NCI-H1092 (cell line): ENCODE measurements at places on chromosomes 11 and 22.

DNA sequence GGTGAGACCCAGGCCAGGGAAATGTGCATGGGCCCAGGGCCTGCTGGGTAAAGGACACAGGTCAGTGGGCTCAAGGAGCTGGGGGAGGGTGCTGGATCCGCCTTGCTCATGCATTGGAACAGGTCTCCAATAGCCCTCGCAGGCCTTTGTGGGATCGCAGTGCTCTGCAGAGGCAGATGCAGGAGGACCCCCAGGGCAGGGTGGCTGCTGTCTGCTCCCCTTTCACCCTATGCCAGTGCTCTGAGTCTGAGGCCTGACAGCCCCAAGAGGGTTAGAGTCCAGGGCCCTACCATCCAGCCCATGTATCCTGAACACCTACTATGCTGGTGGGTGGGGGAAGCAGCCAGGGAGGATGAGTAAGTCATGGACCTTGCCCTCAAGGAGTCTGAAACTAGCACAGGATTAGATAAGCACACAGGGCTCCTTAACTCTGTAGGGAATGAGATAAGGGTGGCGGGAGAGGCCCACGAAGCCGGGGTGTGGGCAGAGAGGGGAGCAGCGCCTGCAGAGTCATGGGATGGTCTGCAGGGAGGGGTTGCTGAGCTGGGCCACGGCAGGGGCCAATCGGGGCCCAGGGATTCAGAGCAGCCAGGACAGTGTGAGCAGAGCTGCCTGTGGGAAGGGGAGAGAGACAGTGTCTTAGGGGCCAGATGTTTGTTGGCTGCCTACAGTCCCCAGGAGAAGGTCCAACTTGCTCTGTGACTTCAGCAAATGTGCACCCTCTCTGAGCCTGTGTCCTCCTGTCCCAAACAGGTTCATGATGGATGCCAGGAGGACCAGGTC is 10.5 kb upstream of the EHD1 start:
- no peak for DNase-seq

- no peak for DNase-seq
Observed at GRCh38 chr11:37504921-37505320, 906.9 kb upstream of the RAG2 start.

DNA sequence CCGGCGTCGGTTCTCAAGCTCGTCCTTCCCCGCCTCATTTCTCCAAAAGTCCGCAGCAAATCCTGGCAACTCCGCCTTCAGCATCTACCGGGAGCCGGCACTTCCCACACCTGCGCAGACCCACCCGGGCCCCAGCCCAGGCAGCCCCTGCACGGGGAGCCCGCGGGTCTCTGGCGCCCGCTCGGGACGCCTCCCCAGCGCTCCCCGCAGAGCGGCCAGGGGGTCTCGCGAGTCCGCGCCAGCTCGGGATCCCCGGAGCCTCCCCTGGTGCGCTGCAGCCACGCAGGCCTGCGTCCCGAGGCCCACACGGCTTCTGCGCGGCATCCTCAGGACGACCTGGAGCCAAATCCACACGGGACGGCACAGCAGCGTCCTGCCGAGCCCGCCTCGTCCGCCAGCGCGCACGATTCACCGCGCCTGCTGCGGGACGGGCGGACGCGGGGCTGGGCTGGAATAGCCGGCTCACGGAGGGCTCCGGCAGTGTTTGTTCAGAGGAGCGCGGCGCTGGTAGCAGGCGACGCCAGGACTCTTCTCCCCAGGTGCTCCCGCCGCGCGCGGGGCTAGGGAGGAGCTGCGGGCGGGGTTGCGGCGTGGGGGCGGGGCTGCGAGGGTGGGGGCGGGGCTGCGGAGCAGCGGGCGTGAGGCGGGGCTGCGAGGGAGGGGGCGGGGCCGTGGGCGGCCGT is 816 bp upstream of the PHRF1 start:
- peak; percentile 73 for DNase-seq

- DNase-seq, result no peak
Observed at GRCh38 chr22:49234459-49234858, 593.2 kb downstream of the BRD1 start.

DNA sequence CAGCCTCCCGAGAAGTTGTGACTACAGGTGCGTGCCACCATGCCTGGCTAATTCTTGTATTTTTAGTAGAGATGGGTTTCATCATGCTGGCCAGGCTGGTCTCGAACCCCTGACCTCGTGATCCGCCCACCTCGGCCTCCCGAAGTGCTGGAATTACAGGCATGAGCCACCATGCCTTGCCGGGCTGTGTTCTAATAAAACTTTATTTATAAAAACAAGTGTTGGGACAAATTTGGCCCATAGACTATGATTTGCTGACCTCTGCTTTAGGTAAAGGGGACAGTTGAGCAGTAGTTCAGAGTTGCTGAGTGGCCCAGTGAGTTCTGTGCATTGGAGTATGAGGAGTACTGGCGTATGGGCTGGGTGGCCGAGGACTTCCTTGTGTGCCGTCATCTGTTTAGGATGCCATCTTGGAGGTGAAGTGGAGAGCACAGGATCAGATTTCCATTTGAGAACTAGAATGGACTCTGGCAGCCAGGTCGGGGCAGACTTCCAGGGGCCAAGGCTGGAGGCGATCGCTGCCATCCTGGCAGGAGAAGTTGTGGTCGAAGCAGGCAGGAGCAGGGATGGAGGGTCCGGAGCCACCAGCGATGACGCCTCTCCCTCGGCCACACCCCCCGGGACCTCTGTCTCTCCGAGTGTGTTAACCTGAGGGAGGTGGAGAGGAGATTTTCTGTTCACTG is 43.8 kb downstream of the FBLN1 start:
- DNase-seq, result no peak

GRCh38 chr11:34284811-34285481 is 72.9 kb downstream of the ABTB2 start:
- peak; percentile 93 for DNase-seq

DNA sequence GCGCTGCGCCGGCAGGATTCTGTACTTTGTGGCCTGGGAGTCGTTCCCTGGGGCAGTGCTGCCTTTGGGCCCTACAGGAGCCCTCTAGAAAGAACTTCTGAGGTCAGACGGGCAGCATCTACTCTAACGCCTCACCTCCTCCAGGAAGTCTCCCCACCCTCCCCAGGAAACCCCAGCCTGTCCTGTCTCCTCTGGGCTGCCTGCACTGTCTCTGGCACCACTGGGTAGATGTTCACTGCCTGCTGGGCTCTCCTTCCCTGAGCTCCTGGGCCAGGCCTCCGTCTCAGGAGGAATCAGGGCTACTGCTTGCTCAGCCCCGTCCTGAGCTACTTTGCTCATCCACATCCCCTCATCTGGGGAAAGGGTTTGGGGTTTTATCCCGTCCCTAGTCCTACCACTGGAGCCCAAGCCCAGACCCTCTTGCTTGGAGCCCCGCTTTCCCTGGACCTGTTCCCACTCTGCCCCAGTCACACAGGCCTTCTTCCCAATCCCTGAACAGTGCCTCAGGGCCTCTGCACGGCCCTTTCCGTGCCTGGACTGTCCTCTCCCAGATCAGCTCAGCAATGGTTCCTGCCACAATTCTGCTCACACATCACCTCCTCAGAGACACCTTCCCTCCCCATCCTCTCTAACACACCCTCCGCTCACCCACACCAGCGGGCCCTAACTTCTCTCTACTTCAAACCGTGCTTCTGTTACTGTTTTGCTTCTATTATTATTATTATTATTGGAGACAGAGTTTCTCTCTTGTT is 11.3 kb upstream of the TREH start:
- no peak for DNase-seq

GRCh38 chr11:74685905-74686304 is 45.3 kb downstream of the CHRDL2 start:
- no peak for DNase-seq

DNA sequence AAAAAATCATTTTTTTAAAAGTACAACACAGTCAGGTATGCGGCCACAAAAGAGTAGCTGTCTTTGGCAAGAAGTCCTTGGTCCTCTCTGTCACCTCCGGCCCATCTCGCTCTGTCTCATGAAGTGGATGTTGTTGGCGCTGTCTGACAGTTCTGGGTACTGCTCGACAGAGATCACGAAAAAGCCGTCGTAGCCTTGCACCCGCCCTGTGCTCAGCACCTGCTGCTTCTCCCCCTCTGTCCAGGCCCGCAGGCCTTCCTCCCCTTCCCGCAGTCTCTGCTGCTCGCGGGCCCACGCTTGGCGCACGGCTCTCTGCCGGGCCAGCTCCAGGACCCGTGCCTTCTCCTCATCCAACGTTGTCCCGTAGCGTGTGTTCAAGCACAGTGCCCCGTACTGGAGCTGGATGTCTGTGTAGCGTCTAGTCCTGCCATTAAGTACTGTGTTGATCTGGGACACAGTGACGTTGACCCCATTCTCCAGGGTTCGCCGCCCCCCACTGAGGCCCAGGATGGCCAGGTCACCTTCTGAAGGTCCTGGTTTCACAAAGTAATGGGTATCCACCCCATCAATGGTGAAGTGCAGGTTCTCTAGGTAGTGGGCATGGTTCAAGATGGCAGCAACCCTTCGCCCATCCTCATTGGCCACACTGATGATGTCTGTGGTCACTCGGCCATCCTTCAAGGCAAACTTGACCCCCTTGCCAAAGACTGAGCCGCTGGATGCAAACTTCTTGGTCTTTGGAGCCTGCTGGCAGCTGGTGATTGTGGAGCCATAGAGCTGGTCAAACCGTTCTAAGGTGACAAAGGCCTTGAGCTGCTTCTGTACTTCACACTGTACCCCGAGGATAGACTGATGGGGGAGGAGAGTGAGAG is 83.5 kb upstream of the NARS2 start:
- DNase-seq, result no peak

GRCh38 chr11:75589933-75590332 is 27.9 kb downstream of the SERPINH1 start:
- peak; percentile 8 for DNase-seq

DNA sequence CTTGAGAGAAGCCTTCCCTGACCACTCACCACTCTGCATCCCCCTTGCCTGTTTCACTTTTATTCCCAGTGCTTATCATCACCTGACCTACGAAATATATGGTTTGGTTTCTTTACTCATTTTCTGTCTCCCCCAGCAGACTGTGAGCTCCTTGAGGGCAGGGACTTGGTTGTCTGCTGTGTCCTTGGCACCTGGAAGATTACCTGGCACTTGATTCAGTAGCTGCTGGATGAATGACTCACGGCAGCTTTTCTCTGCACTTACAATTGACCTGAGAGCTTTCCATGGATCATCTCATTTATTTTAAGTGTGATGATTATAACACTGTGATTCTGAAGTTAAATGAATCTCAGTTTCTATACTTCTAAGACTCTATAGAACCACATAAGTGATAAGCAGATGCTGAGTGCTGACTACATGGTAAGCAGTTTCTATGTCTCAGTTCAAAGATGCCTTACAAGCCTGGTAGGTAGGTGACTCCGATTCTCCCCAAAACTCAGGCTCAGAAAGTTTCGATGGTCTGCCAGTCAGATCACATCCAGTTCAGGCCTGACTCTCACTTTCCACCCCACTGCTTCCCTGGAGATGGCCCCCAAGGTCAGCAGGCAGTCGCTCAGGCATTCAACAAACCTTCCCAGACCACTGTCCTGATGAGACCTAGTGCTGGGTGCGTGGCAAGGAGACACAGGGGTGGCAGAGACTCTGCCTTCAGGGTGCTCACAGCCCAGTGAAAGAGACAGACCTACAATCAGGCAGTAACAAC is 11.6 kb downstream of the IL2RB start:
- DNase-seq, result no peak

DNA sequence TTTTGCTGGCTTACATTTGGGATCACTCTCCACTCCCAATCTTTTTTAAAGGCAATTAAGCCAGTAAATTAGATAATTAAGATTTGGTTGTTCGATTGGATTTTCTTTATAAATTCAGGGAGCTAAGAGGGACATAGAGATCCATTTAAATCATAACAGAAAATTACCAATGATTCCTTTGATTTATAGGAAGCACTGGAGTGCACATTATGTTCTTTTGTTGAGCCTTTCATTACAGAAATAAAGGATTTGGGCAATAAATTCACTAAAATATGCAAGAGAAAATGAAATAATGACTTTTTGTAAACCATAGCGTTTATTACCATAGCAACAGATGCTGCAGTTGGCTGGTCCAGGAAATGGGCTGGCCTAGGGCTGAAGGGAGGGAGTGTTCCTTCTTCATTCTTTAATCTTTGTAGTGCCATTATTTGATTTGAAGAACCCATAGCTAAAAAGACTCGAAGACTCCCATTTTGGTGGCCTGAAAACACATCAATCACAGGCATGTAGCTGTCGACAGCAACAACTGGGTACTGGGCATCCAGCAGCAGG is 73.0 kb downstream of the C2CD3 start:
- DNase-seq, result no peak

DNA sequence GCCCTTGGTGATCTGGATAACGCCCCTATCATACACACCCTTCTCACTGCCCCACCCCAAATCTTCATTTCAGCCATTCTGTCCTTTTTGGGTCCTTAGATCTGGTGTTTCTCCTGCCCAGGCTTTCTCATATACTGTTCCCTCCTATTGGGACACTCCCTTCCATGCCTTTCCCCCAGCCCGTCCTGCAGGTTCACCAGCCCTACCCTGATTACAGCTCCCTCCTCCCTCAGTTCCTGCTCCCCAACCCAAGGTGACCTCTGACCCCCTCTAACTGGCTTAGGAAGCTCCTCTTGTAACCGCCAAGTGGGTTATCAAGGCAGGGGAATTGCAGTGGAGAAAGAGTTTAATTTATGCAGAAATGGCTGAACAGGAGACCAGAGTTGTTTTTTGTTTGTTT is 13.0 kb downstream of the MTFP1 start:
- DNase-seq, result no peak

DNA sequence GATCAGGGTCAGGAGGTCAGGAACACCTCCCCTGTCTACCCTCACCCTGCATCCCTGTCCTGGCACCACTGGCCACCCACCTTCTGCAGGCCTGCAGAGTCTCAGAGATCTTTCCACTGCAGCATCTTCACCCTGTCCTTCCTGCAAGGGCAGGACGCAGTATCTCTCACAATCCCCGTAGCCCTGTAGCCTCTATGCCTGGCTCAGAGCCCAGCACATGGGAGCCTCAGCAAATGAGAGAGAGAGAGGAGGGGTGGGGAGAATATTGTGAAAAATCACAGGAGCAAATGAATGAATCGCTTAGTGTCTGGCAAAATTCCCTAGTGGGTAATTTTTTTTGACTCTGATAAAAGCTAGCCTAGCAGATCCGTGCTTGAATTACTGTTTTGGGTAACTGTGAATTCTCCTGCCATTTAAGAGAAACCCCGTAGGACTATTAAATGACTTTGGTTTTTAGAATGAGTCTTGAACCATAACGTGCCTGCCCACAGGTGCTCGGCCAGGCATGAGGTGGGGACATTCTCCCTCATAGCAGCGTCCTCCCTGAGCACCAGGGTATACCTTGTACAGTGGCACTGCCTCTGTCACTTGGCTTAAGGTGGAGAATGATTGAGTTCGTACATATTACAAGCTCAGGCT is 91.5 kb downstream of the MORC2 start:
- DNase-seq, result peak; percentile 71

GRCh38 chr11:24543771-24544170 is 46.9 kb downstream of the LUZP2 start:
- no peak for DNase-seq
